ENCODE measurements at places on chromosomes 12 and 14. TPM values are rescaled to one million over a fixed set of nuclear protein-coding genes. Genes with fewer than 3 reads are reported as not detected.

DNA sequence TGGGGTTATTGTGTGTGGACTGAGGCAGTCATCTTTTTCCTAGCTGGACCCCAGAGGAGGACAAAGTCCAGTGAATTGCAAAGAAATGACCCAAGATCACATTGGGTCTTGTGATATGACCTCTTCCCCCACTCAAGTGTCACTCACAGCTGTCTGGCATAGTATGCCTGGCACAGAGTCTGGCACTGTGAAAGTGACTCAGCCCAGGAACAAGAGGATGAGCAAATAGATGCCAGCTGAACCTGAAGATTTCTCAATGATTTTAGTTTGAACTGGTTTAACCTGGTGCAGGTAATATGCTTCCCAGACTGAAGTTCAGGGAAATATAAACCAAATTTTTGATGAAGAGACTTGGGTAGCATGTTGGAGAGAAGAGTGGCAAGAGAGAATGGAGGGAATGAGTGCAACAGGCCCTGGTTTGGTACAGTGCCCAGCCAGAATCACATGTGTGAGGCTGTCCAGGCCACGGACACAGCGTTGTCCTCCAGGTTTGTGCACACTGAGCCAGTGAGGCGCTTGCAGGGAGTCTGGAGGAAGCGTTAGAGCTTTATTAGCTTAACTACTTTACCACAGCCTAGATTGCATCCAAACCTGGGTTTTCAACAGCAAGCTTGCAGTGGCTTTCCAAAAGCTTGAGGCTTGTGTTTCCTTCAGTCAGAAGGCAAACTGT is 332.9 kb downstream of the NUAK1 start:
- ATAC-seq = peak; percentile 75

DNA sequence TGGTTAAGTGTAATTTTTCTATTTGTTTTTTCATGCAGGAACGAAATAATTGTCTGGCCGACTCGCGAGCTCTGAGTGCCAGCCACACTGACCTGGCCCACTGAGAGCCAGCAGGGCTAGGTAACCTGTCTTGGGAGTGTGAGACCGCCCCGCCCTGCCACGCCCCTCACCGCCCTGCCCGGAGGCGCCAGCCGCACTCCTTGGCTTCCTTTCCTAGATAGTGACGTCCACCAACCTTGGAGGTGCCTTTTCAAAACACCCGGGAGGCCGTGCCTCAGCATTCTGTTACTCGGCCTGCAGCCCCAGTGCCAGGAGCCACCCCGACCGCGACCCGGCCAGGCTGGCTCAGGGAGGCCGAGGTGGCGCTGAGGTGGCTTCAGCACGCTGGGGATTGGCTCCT is 21.7 kb downstream of the XRCC3 start:
- peak; percentile 90 for ATAC-seq

GRCh38 chr12:90253136-90253535 is 544.5 kb upstream of the ATP2B1 start:
- ATAC-seq = no peak

DNA sequence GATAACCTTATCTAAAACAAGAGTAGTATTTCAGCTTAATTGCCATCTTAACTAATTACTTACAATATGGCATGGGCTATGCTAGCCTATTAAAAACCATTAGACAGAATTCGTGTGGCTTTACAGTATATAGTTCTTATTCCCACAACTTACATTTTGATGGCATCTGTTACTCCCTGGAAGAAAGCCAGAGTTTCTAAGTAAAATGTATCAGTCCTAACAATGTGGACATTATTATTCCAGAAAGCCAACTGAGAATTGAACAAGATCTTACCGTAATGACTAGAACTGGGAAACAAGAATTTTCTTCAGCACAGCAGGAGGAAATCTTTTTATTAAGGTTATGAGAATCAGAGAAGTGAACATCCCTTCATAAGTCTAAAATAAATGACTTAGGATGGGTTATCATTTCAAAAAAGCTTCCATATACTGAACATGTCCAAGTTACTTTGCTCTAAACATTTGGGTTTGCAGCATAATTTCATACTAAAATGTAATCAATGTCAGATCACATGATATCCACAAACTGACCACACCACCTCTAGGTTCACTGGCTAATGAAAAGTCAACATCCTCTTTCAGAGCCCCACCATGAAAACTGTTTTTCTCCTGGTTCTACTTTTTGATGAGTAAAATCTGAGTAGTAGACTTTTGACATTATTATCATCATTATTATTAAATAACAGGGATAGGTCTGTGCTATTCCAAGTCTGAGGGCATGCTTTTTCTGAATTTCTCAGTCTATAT is 179.7 kb downstream of the SSPN start:
- ATAC-seq = no peak

- no peak for ATAC-seq
Observed at GRCh38 chr12:185576-185955, 28.4 kb downstream of the SLC6A12 start.

- no peak for ATAC-seq
Observed at GRCh38 chr14:76326918-76327689, 48.8 kb upstream of the ESRRB start.

The KRT81 gene
- total RNA-seq = not detected

The KCNH5 gene
- not detected for total RNA-seq

The POTEG gene
- total RNA-seq = not detected

- peak; percentile 33 for ATAC-seq
Observed at GRCh38 chr14:72291908-72292688, 359.9 kb downstream of the RGS6 start.

The PAPLN gene
- total RNA-seq = 5.1 TPM

DNA sequence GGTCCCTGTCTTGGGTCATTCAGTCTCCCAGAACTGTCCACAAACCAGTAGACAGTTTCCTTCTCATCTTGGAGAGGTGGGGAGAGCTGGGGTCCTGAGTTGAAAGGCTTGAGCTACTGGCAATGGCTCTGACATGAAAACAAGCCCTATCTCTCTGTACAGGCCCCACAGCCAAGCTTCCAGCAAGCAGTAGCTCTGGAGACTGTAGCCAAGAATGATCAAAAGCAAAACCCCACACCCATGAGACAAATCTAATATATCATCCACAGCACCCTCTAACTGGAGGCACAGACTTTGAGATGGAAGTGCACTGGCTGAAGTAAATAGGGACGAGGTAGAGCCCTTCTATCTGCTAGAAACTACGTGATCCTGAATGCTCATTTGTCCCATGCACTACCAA is 40.9 kb downstream of the RERG start:
- no peak for ATAC-seq

DNA sequence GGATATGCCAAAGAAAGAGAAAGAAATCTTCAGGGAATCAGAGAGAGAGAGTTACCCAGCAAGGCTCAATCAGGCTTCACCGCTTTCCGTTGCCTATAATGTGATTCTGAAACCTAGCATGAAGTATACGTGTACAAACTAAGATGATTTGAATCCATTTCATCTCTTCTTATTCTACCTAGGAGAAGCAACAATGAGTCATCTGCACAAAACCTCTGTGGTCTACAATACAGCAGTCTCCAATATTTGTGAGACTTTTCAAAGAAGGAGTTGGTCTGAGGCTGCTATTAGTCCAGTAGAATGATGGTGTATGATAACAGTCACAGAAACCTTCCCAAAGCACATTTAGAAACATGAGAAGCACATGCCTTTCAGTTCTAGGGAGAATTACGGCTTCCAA is 141.9 kb downstream of the C12orf42 start:
- no peak for ATAC-seq

The SERPINA9 gene
- total RNA-seq = 0.12 TPM

DNA sequence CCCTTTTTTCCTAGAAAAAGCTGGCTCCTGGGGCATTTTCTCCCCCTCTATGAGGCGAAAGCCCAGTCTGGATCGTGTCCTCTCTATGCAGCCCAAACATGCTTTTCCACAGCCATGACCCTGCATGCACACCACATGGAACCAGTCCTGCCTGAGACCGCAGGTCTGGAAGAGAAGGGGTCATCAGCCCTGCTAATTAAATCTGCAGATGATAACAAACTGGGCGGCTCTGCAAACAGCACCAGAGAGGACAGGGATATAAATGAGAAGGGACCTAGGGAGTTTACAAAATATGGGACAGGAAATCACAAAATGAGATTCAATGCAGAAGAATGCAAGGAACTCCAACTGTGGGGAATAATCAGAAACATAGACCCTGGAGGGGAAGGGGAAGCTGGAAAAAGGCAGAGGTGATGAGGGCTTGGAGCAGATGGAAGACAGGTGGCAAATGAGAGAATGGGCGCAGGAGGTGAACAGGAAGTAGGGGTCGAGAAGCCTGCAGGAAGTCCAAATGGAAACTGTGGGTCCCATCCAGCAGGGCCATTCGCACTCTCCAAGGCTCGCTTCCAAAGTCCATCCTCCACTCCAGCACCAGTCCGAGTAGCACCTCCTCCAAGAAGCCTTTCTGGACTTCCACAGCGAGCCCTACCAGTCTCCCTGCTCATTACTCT is 76.3 kb downstream of the ANO2 start:
- no peak for ATAC-seq

The CISTR gene
- total RNA-seq = not detected

- ATAC-seq = no peak
Observed at GRCh38 chr14:63454863-63455622, 88.1 kb downstream of the PPP2R5E start.

DNA sequence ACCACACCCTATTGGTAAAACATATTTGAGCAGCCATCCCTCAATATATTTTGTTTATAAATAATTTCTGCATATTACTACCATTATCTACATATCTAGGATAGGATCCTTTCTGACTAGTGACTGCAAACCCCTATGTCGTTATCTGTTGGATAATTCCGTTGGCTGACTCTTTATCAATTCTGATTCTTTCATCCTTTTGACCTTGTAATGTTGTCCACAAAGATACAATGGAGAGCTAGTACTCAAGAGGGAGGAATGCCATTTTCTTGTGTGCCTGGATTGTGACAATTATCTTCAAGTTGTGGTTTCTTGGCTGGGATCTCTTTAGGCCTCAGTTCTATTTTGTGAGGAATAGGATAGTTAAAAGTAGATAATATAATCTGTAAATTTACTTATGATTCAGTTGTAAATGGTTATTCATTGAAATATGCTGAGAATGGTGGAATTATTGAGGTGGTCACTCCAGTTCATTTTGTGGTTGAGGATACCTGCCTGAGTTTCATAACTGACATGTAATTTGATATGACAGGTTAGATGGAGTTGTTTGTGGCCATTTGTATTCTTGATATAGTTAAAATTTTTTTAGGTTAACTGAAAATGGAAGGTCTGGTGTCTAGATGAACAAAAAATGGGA is 10.1 kb downstream of the CHST11 start:
- no peak for ATAC-seq

GRCh38 chr12:68476794-68477193 is 133.9 kb upstream of the RAP1B start:
- ATAC-seq = no peak

- ATAC-seq = peak; percentile 50
Observed at GRCh38 chr14:104657101-104657524, 32.3 kb upstream of the INF2 start.

GRCh38 chr14:35688126-35688826 is 120.8 kb downstream of the RALGAPA1 start:
- no peak for ATAC-seq

DNA sequence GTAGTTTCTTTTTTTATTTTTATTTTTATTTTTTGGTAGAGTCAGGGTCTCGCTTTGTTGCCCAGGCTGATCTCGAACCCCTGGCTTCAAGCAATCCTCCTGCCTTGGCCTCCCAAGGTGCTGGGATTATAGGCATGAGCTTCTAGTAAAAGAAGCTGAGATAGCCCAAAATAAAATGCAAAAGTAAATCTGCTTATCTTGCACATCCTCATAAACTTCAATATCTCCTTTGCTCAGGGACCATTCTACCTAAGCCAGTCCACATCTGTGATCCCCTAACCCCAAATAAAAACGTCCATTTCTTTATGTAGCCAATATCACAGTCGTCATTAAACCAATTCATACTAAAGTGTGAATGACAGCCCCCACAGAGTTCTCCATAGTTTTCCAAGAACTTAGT is 36.3 kb downstream of the ATF7 start:
- no peak for ATAC-seq

The PMCH gene
- total RNA-seq = not detected

The TAS2R14 gene
- 0.80 TPM for total RNA-seq

GRCh38 chr12:49037111-49037946 is 18.8 kb upstream of the PRKAG1 start:
- no peak for ATAC-seq
